ENCODE measurements at places on chromosomes 12 and 14. TPM values are rescaled to one million over a fixed set of nuclear protein-coding genes. Genes with fewer than 3 reads are reported as not detected.

OR4E2 gene
- not detected for total RNA-seq

TRHDE gene
- 0.02 TPM for total RNA-seq

RBP5 gene
- not detected for total RNA-seq

CLIP1 gene
- 36.6 TPM for total RNA-seq

DENND5B gene
- total RNA-seq = 12.7 TPM

KLHL33 gene
- total RNA-seq = not detected

TAS2R31 gene
- not detected for total RNA-seq

BDKRB2 gene
- total RNA-seq = 1.1 TPM

ADAM21 gene
- not detected for total RNA-seq

NR2C1 gene
- total RNA-seq = 22.0 TPM

ATXN7L3B gene
- total RNA-seq = 16.1 TPM

PLEKHG7 gene
- not detected for total RNA-seq

SLC39A5 gene
- not detected for total RNA-seq

SLC8A3 gene
- total RNA-seq = not detected

SMOC1 gene
- 17.4 TPM for total RNA-seq

TMEM179 gene
- 0.39 TPM for total RNA-seq

MYF6 gene
- not detected for total RNA-seq

ADAMTS20 gene
- total RNA-seq = not detected

DPPA3 gene
- not detected for total RNA-seq

NEUROD4 gene
- total RNA-seq = not detected

MORN3 gene
- total RNA-seq = 0.32 TPM

TMEM30B gene
- total RNA-seq = 0.81 TPM

SSPN gene
- 0.70 TPM for total RNA-seq

All from A549 treated with Mapracorat at 1 μM for 4 hours (cell line).